ENCODE measurements at places on chromosomes 2 and 18. TPM values are rescaled to one million over a fixed set of nuclear protein-coding genes. Genes with fewer than 3 reads are reported as not detected.

The M1AP gene
- not detected for total RNA-seq

The ONECUT2 gene
- total RNA-seq: not detected

The KCNIP3 gene
- 0.13 TPM for total RNA-seq

The GALNT5 gene
- not detected for total RNA-seq

The LTBP1 gene
- total RNA-seq: 22.1 TPM

The SNTG2 gene
- total RNA-seq: 0.38 TPM

The TBR1 gene
- total RNA-seq: under 0.01 TPM

The ANKRD53 gene
- total RNA-seq: 0.13 TPM

The INPP4A gene
- 40.0 TPM for total RNA-seq

The IL36A gene
- total RNA-seq: not detected

The SLC4A5 gene
- total RNA-seq: 0.25 TPM

The RGPD4 gene
- total RNA-seq: not detected

The MEP1B gene
- not detected for total RNA-seq

The LRP1B gene
- total RNA-seq: 0.13 TPM

The CDK15 gene
- total RNA-seq: not detected

The PCARE gene
- total RNA-seq: not detected

The C2orf81 gene
- total RNA-seq: 0.13 TPM

The TRABD2A gene
- total RNA-seq: 0.25 TPM

The TCF4 gene
- 424 TPM for total RNA-seq

- DNase-seq: peak; percentile 22
Observed at GRCh38 chr2:152523091-152523490, 188.1 kb downstream of the FMNL2 start.

- DNase-seq: no peak
Observed at GRCh38 chr2:191063584-191063983, 49.6 kb upstream of the STAT1 start.

GRCh38 chr18:3100498-3101132 is 87.7 kb upstream of the LPIN2 start:
- no peak for DNase-seq

GRCh38 chr2:226307487-226308322 is 491.9 kb downstream of the IRS1 start:
- DNase-seq: no peak

GRCh38 chr2:169623235-169623634 is 39.1 kb downstream of the PPIG start:
- no peak for DNase-seq

GRCh38 chr2:126657148-126657635 is 1.2 kb downstream of the GYPC start:
- peak; percentile 87 for DNase-seq

DNA sequence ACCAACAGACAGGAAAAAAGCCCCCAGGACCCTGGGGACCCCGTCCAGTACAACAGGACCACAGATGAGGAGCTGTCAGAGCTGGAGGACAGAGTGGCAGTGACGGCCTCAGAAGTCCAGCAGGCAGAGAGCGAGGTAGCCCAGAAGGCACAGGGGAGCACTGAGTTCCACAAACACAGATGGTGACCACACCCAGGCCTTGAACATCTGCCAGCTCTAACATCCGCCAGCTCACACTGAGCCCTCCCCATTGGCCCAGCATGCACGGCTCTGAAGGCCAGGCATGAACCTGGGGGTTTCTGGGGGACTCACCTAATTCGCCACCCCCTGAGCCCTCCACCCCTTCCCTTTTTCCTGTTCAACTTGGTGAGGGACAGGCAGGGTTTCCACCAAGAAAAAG is 25.6 kb upstream of the PRLH start:
- DNase-seq: peak; percentile 10

DNA sequence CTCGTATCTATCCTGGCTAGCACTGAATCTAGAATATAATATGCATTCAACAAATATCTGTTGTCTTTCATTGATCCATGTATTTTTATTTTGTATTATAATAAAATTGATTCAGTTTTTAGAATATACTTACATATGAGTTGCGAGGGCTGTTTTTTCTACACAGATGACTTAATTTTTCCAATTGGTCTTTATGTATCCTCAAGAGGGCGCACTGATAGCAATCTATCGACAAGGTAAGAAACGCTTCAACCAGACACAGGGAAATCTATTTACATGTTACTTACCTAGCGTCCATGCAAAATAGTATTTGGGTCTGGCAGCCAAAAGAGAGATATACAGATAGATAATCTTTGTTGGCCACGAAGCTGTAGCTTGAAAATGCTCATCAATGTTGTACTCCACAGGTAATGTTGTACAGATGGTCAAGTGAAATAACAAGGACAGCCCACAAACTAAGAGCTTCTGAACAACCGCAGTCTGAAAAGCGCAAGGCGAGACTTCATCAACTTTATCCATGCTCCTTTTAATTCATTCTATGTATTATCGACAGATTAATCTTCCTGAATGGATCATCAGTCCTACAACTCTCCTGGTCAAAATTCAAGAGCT is 35.5 kb upstream of the KIDINS220 start:
- DNase-seq: peak; percentile 65

GRCh38 chr2:239566995-239567568 is 166.3 kb upstream of the HDAC4 start:
- no peak for DNase-seq

DNA sequence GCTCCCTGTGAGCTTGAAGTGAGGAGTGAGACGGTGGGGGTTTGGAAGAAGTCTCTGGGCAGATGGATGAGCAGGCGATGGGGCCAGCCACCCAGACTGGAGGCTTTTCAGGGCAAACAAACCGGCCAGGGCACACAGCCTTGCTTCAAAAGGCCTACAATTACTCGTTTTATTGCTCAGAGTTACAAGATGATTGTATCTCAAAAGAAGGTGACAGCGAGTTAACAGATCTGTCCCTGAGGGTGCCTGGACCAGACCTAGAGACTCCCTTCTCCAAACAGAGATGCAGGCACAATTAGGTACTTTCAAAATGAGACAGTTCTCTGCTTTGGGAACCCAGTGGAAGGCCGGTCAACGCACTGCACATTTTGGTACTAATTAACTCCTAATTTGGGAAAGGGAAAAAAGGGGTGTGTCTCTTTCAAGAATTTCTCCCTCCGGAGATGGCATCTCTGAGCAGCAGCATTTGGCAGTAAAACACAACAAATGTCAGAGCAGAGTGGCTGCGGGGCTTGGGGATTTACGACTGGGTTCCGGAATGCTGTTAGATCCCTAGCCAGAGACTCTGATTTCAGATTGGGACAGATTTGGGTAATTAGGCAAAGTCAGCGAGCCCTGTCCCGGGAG is 226.7 kb downstream of the TTC32 start:
- no peak for DNase-seq

- DNase-seq: no peak
Observed at GRCh38 chr2:152499331-152499816, 164.4 kb downstream of the FMNL2 start.

DNA sequence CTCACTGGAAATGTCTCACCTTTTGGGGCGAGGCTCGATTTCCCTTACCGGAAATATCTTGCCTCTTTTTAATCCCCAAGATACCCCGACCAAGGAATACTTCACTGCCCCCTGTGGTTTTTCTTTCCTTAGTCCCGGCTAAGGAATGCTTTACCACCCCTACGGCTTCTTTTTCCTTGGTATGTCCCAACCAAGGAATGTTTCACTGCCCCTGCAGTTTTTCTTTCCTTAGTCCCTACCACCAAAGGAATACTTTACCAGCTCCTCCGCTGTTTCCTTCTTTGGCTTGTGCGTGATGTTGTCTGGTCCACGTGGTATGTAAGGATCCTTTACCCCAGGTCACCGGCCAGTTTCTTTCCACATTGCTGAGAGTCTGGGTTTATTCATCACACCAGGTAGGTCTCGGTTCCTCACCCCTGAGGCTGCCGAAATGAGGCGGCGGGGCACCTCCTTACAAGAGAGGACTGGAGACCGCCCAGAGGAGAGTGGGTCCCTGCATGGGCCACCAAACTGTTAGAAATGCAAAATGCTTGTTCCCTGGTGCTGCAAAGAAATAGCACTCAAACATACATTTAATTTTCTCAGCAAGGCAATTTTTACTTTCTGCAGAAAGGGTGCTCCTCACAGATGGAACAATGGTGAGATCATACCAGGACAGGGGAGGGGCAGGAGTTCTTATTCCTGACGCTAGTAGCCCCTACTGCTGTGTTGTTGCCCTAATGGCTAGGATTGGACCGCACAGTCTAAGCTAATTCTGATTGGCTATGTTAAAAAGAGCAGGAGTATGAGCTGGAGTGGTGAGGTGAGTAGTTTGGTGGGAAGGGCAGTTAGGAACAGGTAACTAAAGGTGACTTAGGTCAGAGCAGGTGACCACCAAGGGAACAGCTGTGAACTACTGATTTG is 33.4 kb upstream of the CLASP1 start:
- no peak for DNase-seq

GRCh38 chr2:25482341-25482740 is 140.6 kb upstream of the DNMT3A start:
- no peak for DNase-seq

DNA sequence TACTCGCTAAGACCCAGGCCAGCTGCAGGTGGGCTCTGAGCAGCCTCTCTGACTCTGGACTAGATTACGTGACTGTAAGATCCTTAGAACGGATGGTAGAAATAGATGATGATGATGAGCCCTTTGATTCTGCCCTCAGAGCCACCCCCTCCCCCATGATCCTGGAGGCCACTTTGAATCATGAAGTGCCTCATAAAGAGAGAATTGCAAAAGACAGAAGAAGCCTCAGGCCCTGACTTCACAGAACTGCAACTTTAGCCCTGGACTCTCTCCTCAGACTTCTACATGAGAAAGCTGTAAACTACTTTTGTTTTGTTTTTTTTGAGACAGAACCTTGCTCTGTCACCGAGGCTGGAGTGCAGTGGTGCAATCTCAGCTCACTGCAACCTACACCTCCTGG is 15.4 kb upstream of the TET3 start:
- DNase-seq: no peak

- DNase-seq: no peak
Observed at GRCh38 chr2:178871536-178871935, 64.3 kb upstream of the TTN start.

DNA sequence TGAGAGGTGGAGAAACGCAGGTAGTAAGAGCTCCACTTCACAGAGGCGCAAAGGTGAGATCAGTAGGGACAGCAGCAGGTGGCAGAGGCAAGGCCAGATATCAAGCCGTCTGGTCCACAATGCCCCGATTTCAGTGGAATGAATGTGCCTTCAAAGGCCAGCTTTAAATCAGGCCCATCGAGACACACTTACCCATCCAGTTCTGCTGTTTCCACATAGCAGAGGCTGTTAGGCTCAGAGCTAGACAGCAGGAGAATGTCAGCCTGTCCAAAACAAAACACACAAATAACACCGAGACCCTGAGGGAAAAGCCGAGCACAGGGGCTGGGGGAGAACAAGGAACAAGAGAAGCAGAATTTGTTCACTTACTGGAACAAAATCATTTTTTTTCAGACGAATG is 75.8 kb upstream of the NARS1 start:
- no peak for DNase-seq

GRCh38 chr2:211741966-211742365 is 796.6 kb downstream of the ERBB4 start:
- DNase-seq: no peak

- no peak for DNase-seq
Observed at GRCh38 chr18:79942211-79942610, 9.2 kb downstream of the SLC66A2 start.

DNA sequence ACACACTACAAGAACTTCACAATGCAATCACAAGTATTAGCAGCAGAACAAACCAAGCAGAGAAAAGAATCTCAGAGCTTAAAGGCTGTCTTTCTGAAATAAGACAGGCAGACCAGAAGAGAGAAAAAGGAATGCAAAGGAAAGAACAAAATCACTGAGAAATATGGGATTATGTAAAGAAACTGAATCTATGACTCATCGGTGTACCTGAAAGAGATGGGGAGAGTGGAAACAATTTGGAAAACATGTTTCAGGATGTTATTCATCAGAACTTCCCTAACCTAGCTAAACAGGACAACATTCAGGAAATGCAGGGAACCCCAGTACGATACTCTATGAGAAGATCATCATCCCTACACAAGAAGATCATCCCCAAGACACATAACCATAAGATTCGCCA is 499.0 kb upstream of the CHAC2 start:
- DNase-seq: no peak

- DNase-seq: no peak
Observed at GRCh38 chr2:114762986-114763385, 320.5 kb downstream of the DPP10 start.

GRCh38 chr2:161373942-161374341 is 42.2 kb upstream of the TBR1 start:
- DNase-seq: no peak

- DNase-seq: no peak
Observed at GRCh38 chr18:46431522-46432171, 225.4 kb downstream of the LOXHD1 start.

GRCh38 chr2:176565641-176566323 is 296.5 kb downstream of the MTX2 start:
- DNase-seq: peak; percentile 96

GRCh38 chr2:102041351-102041750 is 49.6 kb downstream of the IL1R2 start:
- DNase-seq: peak; percentile 40

DNA sequence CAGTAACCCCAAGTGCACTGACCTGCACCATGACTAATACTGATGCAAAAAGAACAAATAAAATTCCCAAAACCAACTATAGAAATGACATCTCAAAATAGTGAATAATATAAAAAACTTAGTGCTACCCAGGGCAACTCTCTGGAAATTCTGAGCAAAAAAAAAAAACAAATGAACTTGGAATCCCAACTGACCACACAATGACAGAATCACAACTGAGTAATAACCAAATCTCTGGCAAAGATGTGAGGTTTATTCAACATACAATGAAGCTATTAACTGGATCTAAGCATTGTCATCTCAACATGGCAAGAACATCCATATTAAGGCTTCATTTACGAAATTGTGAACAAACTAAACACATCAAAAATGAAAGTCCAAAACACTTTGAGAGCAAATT is 22.7 kb downstream of the EXOC6B start:
- DNase-seq: no peak

- no peak for DNase-seq
Observed at GRCh38 chr2:233129351-233129978, 69.3 kb downstream of the INPP5D start.
